Substantia nigra (tissue), 51 donors: ENCODE measurements at places on chromosomes 3 and 15.

DNA sequence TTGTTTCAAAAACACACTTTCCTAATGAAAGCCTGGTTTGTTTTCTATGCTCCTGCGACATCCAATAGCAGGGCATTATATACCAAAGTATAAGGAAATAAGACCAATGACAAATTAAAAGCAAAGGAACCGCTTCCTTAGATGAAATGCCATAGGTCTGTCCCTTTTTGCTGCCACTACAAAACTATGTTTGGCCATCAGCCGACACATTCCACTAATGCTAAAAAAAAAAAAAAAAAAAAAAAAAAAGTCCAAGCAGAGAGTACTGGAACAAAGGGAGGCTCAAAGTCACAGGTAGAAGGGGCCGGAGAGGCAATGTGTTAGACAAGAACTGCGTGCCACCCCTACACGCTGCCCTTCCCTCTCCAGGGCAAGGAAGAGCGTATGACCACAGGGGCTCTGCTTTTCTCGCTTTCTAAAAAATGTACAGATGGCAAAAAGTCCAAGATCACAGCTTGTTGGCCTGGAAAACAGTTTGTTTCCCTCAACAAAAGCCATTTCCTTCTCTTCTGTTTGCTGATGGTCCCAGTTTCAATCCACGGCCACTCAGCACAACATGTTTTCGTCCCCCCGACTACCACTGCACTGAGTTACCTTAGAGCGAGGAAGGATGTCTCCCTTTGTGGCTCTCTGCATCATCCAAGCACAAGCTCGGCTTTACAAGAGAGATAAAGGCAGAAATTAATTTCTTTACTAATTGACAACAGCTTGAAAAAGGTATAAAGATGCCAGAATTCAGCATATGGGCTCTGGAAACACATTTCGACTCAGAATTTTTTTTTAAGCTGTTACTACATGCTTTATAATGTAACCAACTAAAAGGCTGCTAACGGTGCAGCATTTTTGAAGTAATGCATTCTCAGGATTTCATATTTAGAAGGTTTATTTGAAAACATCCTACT lies 70.8 kb downstream of the ABTB1 start:
- DNase-seq, result no peak

DNA sequence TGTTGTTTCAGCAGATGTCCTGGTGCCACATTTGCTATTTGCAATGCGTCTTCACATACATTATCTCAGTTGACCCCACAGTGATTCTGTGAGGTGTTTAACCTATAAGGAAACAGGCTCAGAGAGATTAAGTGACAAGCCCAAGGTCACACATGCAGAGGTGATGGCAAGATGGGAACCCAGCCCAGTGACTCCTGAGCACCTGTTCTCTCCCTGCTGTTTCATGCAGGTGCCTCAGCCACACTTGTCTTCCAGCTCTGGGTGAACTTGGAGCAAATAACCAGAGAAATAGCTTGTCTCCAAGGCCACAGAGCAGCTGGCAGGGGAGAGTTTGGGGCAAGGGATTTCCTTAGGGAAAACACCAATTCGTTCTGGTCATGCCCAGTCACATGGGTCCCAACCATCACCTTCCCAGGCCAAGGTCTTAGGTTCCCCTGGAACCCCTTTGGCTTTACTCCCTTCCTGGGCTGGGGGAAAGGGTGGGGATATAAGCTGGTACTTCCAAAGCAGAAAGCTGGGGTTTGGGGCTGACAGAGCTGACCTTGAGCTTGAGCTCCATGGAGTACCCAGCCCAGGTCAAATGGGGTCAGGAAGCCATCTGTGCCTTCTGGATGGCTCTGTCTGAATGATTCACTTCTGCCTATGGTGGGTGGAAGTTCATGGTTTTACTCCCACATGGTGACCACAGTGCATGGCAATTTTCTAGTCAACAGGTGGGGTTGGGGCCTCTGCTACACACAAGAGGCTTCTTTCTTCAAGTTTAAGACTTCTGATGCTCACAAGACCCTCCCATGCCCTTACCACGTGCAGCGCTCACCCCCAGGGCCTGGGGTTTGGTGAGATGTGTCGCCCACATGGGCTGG lies 22.4 kb downstream of the LIPC start:
- DNase-seq, result no peak

GRCh38 chr15:29792426-29793159 lies 29.7 kb downstream of the TJP1 start:
- DNase-seq, result no peak

DNA sequence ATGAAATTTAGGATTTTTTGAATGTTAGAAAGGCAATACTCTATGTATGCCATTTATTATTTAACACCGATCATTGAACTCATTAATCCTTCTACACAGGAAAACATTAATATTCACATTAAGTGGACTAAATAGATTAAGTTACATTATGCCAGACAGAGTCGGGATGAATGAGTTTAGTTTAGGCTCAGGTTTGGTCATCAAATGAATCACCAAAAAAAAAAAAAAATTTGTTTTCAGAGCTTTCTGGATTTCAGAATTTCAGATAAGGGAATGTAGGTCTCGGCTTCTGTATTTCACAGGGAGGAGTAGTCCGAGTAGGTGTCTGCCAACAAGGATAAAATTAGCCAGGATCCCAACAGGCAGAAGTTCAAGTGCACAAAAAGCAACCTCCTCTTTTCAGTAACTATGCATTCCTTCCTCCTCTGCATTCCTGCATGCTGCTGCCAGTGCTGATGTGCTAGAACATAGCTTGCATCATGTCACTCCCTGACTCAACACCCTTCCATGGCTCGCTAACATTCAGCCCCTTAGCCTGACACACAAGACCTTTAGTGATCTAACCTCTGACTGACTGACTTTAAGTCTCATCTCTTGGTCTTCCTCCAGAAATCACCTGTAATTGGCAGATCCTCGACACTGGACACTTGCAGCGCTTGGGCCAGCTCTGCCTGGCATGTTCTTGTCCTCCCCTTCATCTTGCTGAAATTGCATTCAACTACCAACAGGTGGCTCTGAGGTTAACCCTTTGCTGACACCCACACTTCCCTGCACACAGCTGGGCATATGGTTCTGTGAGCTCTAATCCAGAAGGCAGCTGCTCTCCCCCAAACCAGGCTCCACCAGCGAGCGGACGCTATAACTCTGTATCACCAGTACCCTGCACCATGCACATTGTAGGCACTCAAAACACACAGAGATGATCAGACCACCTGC lies 145.4 kb upstream of the PROK2 start:
- no peak for DNase-seq

GRCh38 chr3:196354132-196354531 lies 15.9 kb upstream of the TM4SF19 start:
- no peak for DNase-seq

GRCh38 chr3:72306800-72307341 lies 521.9 kb upstream of the PROK2 start:
- no peak for DNase-seq

- DNase-seq, result no peak
Observed at GRCh38 chr3:45599984-45600650, 5.6 kb downstream of the LIMD1 start.

DNA sequence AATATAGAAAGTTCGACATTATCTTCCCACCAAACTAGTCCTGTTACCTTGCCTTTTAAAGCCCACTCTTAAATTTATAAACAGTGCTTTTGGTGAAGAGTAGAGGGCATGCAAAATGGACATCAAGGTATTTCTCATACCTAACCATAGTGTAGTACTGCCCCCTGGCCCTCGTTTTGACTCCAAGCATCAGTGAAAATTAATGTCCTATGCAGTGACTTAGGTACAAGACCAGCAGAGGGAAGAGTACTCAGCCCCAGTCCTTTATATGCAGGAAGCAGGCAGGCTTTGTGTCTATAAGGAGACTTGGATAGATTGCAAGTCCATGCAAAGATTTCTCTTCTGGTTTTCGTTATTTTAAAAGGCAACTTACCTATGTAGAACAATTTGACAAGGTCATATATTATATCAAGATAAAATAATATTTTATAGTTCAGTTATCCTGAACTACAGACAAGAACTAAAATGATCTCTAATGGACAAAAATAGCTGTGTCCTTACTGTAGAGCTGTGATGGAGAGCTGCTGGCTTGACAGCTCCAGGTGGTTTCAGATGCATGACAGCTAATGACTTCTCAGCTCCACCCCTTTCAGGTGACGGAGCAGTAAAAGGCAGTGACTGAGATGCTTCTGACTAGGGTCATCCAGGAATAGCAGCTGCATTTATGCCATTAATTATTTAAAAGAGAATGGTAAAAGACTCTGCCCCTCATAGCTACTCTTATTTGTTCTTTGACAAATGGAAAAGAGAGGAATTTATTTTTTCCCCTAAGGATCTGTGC lies 646.1 kb downstream of the SQOR start:
- no peak for DNase-seq

- no peak for DNase-seq
Observed at GRCh38 chr3:42692667-42693529, 7.6 kb downstream of the KLHL40 start.

- DNase-seq, result no peak
Observed at GRCh38 chr3:69970827-69971226, 28.7 kb upstream of the SAMMSON start.

DNA sequence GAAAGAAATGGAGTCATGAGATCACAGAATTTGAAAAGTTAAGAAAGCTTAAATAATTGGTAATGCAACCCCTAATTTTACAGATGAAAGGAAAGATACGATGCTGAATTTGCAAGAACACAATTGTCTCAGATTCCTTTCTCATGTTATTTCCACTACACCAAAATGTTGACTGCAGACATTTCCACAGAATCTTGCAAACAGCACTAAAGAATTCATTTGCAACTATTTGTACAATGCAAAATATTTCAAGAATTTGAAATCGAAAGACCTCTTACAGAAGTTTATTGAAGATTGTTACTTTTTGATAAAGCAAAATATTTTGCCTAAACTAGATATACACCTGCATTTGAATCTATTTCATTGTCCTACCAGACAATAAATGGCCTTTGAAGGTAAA lies 194.1 kb upstream of the KCNMB2 start:
- DNase-seq, result no peak

DNA sequence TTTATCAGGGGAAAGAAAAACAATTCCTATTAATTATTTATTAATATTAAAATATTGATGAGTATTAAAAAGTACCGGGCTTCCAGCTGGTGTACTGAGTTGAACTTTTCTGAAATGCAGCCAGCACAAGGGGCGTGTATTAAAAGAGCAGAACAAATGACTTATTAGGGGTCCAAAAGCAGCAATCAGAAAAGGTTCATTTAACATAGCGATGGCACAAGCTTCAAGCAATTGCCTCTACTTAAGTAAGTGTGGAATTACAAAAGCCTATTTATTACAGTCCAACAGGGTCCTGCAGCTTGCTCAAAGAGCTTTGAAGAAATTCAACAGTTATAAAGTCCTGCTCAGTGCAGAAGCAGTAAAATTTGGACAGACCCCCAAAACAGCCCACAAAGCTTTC lies 285.6 kb downstream of the EPHA3 start:
- no peak for DNase-seq

DNA sequence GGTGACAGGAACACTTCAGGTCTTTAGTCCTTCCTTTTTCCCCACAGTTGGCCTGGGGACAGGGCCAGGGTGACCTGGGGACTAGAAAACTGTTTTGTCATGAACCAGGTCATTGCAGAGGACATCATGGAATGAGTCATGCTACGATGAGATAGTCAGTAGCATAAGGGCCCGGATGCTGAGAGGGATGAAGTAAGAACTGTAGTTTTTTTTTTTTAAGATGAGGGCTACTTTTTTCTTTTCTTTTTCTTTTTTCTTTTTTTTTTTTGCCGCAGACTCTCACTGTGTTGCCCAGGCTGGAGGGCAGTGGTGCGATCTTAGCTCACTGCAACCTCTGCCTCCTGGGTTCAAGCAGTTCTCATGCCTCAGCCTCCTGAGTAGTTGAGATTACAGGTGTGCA lies 8.0 kb downstream of the MAP2K5 start:
- DNase-seq, result no peak

- no peak for DNase-seq
Observed at GRCh38 chr3:61687663-61688306, 126.4 kb downstream of the PTPRG start.

DNA sequence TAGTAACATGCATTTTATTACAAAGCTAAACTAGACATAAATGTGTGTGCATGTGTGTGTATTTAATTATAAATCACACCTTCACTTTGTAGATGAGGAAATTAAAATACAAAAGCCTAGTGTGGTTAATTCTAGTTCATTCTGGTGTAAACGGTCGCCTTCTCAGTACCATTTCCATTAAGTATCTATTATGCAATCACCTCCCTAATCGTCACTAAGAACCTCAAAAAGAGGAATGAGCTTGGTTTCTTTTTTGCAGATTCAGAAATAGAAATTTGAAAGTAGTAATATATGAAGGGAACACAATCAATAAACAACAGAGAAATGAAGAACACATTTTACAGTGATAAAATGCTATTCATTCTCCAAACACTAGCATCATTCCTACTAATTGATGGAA lies 233.2 kb downstream of the ZBBX start:
- no peak for DNase-seq

DNA sequence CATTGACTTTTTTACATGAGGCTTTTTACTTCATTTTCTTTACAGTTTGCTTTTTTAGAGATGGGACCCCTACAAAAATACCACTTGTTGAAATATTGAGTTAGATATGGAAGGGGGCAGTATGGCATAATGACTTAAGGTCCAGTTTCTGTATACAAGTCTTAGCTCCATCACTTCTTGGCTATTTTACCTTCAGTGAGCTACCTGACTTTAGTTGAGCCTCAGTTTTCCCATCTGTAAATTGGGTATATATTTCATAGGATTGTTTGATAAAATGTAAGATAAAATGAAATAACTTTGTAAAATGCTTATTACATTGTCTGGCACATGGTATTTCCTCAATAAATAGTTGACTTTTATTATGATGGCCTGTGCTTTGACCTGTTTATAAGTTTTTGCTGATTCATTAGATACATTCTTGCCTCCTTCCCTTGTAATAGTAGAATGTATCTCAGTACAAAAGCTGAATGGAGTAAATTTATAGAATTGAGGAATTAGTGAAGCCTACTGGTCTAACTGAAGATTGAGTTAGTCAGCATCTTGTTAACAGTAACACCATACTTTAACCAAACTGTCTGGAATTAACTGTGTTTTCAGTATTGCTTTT lies 27.6 kb downstream of the TBC1D23 start:
- no peak for DNase-seq

DNA sequence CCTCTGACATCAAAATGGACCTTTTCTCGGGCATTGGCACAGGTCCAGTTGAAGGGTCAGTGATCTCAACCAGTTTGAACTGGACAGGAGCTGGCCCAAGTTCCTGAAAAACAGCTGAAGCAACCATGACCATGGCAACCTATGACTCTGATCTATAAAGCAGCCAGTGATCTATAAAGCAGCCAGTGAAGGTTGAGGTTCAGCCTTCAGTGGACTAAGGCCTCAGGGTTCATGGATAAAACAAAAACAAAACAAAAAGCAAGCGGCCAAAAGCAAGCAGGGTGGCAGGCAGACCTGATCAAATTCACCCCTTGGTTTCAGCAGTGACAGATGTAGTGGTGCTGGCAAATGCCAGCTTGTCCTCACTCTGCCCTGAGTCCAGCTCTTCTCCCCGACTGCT lies 10.0 kb upstream of the CHRNB4 start:
- no peak for DNase-seq

- no peak for DNase-seq
Observed at GRCh38 chr3:45978006-45978761, 17.4 kb downstream of the FYCO1 start.
